Mesothelial cell of epicardium (in vitro differentiated cells): ENCODE measurements at places on chromosomes 1 and 21. TPM values are rescaled to one million over a fixed set of nuclear protein-coding genes. Genes with fewer than 3 reads are reported as not detected.

GRCh38 chr1:6121021-6121421, 59.1 kb downstream of the CHD5 start:
- no peak for DNase-seq

ACTN2 gene
- 1.7 to 2.2 TPM (median 1.9 TPM) in 3 replicates for total RNA-seq

GRCh38 chr1:204080163-204080903, 7.4 kb downstream of the SOX13 start:
- DNase-seq: peak; percentile 79

- DNase-seq: no peak
Observed at GRCh38 chr1:245179706-245180105, 24.9 kb downstream of the KIF26B start.

DNA sequence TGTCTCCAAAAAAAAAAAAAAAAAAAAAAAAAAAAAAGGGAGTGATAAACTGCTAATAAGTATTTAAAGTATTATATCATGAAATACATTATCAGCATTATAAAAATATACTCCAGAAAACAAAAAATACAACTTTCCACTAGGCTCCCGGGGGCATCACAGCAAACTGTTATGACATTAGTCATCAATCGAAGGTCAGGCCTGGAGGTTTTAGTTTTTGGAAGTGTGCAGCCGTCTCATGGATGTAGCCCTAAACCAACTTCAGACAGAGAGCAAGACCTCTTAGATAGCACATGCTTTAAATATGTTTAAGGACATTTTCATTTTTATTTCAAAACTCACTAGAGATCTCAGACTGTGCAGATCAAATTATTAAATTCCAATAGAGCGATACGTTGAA, 106.3 kb downstream of the RERE start:
- no peak for DNase-seq

ERG gene
- total RNA-seq: 2.5 to 3.1 TPM (median 3.0 TPM) in 3 replicates

DNA sequence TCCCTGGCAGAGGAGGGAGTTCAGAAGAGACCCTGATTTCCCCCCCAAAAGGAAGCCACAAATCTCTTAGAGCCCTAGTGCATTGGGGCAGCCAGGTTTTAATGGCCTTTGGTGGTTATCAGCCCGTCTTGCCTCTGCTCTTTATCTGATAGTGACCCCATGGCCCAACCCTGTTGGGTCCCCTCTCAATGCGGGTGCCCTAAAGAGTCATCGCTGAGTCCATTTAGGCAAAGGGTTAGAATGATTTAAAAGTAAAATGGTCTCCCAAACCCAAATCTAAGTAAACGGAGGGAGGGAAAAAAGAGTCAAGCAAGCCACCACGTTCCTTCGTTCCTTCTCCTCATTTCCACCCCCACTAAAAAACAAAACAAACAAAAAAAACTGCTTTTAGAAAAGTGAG, 164.0 kb downstream of the RUNX1 start:
- no peak for DNase-seq

DNA sequence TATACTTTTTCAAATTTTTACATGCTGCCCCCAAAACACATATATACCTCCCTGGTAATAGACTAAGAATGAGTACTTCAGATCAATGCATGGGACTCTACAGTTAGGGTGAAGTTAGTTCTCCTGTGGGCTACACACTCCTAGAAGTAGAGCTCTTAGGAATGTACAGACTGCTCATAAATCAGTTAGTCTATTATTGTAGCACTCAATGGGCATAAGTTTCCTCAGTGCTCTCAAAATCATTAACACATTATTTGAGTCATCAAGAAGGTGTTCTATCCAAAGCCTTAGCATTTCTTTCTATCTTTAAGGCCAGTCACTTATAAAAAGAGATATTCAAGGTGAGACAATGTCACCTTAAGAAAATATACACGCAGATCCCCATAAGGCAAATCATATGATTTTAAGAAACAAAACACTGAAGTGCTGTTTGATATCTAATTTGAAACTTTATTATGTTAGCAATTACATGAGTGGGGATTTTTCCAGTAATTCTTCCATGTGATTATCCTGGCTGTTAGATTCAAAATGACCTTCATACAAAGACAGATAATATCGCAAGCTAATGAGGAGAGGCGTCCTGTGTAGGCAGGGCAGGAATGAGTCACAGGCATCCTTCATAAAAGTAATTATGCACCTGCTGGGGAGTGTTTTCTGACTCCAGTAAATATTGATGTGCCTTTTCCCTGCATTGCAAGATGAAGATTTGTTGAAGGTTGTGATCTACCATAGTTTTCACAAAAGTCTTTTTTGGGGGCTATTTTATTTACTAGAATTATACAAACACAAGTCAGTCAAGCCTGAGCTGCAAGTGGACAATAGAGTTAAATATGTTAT, 167.2 kb upstream of the ATP1B1 start:
- DNase-seq: no peak

DNA sequence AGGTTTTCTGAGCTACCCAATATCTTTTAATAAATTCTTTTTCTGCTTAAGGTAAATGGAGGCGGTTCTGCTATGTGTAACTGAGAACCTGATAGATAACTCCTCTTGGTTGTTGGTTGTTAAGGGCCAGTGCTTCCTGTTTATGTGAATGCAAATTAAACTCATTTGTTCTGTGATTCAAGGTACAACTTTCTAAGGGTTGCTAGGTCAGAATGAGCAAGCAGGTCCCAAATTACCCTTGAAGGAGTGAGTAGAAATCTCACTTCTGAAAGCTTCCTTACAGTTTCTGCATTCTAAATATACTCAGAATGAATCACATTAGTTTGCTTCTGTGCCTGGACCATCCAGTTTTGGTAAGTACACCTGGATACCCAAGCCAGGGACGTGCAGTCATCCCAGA, 15.5 kb upstream of the FAM78B start:
- no peak for DNase-seq

DNA sequence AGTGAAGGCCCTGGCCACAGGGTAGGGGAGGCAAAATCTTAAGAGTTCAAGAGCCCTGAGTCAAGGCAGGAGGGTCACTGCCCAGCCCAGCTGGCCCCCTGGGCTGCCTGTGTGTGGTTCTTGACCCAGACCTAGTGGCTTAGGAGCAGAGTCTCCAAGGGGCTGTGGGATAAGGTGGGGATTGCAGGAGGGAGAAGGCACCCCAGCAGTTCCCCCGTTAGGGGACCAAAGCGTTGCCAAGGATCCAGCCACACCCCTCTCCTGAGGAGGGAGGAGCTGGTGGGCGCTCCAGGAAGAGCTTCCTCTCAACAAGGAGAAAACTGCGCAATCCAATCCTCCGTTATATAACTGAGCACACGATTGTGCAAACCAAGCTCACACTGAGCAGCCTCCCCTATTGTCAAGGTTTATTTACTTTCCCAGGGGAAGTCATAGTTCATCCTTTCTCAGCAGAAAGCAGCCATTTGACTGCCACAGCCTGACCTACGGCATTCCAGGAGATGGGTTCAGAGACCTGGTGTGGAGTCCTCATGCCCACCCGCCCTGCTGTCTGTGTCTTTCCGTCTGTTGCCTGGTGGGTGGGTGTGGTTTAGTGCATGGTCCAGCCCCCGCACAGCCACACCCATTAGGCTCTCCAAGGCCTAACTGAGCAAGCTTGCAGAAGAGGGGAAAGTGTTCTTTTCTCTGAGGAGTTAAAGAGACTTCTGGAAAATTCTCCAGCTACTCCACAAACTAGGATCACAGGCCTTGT, 3.5 kb downstream of the EPHX1 start:
- no peak for DNase-seq

CLEC20A gene
- total RNA-seq: not detected in 3 replicates

DNA sequence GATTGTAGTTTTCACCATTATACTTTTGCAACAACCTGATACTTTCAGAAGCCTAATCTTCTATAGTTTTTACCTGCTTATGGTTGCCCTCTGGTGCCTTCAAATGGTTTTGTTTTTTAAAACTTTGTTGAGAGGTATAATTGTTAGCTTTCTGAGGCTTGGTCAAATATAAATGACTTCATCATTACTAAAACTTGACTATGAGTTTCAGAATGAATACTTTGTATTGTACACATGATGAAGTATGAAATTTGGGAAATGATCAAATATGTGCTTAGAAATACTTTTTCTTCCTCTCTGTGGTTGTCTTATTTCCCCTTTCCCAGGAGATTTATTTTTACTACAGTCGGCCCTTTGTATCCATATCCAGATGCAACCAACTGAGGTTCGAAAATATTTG, 151.8 kb upstream of the B3GALT2 start:
- DNase-seq: no peak

DNA sequence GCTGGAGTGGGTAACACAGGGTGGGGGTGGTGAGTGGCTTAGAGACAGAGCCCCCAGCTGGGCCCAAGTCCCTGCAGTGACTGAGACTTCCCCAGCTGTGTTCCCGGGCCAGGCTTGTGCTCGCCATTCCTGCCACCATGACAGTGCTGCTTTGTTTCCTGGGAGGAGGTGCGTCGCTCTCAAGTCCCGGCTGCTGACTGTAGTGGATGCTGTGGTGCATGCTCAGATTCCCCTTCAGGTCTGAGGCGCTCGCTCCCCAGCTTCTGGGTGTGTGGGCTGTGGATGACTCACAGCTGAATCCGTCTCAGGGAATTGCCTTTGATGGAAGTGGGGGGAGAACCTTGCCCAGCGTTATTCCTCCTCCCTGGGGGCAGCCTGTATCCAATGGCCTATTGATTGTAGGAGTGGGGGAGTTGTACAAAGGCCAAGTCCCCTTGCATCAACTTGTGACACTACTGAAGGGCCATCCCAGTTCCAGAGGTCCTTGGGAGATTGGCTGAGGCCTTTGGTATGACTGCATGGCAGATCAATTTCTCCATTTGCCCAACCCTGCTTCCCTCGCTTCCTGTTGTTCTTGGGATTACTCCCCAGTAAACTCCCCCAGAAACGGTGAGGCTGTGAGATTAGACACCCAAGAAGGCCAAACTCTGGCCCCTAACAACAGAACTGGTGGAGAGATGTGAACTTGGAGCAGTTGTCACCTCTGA, 17.8 kb upstream of the POU3F1 start:
- DNase-seq: no peak

TMPRSS3 gene
- not detected in 3 replicates for total RNA-seq

SYT11 gene
- total RNA-seq: 0.20 to 0.51 TPM (median 0.45 TPM) in 3 replicates

GRCh38 chr1:162736184-162736583, 54.3 kb upstream of the HSD17B7 start:
- DNase-seq: no peak

SETD4 gene
- 28.5 to 29.7 TPM (median 28.9 TPM) in 3 replicates for total RNA-seq

DNA sequence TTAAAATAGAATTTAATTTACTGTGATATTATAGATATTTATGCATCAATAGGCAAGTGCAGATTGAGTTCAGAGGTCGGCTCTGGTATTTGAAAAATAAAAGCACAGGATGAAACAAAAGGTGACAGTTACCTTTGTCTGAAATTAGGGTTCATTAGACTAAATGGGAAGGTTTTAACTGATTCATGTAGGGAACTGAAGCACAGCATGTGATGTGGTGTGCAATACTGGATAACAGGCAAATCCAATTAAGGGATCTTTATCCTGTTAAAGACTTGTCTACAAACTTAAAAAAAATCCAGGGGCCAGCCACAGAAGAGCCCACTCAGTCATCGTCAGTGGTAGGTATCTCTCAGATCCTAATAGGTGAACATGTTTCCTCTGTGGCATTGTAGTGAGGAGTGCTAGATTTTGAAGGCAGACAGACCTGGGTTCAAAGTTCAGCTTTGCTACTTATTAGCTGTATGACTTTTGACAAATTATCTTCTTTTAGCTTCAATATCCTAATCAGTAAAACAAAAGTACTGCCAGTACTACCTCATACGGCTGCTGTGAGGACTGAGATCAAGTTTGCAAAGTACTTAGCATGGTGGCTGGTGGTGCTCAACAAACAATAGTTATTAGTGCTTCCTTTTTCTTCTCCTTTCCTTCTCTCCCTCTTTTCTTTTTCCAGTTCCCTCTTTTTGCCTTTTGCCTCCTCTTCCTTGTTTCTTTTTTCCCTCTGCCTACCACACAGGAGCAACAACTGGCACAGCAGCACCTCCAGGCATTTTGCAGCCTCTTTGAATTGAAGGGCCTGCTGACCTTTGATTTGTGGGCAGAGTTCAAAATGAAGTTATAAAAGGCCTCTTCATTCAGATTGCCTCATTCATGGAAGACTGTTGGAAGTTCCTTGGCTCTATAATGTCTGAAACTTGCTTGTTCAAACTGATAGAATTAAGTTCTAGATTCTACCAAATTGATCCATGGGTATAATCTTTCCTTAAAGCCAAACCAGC, 44.9 kb upstream of the FOXD3 start:
- DNase-seq: no peak

APCS gene
- total RNA-seq: not detected in 3 replicates

TSPEAR gene
- 0.09 to 0.11 TPM (median 0.11 TPM) in 3 replicates for total RNA-seq

DNA sequence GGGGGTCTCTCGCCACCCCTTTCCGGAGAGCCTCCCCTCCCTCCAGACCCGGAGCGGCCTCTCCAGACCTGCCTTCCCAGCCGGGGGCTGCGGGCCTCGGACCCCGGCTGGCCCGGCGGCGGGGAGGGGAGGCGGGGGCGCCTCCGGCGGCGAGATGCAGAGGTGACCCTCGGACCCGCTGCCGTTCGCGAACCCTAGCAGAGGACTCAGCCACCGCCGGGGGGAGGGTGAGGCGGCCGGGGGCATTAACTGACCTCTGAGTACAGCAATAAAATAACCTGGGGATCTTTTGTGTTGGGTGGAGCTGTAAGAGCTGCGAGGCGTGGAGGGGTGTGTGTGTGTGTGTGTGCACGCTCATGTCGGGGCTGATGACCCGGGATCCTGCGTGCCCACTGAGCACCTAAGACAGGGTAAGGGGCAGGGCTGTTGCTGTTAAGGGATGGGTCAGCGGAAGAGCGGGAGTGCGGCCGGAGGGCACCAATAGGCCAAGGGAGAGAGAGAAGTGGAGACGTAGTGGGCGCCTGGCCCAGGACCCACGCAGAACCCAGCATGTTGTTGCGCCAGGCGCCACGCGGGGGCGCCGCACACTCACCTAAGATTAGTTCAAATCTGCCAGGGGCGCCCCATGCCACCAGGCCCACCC, 6.3 kb downstream of the HAPLN2 start:
- DNase-seq: no peak

DNA sequence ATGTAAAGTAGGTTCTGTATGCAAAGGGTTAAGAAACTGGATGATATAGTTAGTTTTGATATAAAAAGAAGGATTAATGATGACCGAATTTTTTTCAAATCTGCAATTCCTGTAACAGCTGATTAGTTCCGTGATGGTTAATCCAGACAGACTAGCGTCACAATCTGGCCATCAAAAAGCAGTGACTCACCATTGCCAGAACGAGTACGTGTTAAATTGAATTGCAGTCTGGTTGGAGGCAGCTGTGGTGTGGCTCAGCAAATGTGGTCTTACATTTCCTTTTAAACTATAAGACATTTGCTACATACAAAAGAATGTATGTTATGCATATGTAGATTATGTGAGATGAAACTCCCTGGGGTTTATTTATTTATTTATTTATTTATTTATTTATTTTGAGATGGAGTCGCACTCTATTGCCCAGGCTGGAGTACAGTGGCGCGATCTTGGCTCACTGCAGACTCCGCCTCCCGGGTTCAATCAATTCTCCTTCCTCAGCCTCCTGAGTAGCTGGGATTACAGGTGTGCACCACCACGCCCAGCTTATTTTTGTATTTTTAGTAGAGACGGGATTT, 139.8 kb downstream of the RYR2 start:
- no peak for DNase-seq
